ENCODE measurements at places on chromosomes 2 and 18. TPM values are rescaled to one million over a fixed set of nuclear protein-coding genes. Genes with fewer than 3 reads are reported as not detected.

- ATAC-seq: no peak
These were observed 1.8 kb upstream of the SLC19A3 start for GRCh38 chr2:227719641-227720040.

GNAL gene
- total RNA-seq: 15.5 TPM

GRCh38 chr2:220962556-220962955 is 609.5 kb downstream of the EPHA4 start:
- no peak for ATAC-seq

DNA sequence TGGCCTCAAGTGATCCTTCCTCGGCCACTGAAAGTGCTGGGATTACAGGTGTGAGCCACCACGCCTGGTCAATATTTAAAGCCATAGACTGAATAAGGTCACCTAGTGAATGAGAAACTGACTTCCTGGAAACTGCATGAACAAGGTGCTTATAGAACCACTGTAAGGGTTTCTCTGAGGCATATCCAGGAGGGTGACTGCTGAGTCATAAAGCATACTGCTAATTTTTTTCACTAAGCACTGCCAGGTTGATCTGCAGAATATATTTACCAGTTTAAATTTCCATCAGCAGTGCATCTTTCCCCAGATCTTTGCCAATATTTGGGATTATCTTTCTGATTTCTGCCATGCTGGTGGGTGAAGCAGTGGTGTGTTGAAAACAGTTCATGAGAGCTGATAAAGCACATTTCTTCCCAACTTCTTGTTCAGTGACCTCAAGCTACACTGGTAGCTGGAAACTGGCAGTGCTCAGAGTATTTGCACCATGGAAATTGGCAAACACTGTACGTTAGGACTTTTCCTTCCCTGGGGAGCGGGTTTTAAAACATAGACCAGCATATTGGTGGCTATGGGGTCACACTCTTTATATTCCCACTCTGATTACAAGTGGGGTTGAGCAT is 4.2 kb upstream of the CLIP4 start:
- no peak for ATAC-seq

GRCh38 chr2:67825476-67825875 is 237.3 kb downstream of the C1D start:
- ATAC-seq: no peak

GPR39 gene
- not detected for total RNA-seq

CLEC4F gene
- not detected for total RNA-seq

FTCDNL1 gene
- total RNA-seq: 1.4 TPM

DNA sequence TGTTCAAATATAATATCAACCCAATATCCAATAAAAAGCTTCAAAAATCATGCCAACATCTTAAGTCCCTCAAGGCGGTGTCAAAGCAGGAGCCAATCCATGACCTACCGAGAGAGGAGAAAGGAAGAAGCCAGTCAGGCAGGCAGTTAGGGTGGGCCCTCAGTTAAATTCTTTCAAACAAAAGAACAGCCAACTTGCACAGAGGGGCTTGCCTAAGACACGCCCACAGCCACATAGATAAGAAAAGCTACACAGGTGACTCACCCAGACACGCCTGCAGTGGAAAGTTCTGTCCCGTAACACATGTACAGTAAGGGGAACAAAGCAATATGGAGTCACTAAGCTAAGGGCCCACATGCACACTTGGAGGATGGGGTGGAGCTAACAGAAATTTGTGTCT is 61.3 kb downstream of the SP110 start:
- ATAC-seq: no peak

DNA sequence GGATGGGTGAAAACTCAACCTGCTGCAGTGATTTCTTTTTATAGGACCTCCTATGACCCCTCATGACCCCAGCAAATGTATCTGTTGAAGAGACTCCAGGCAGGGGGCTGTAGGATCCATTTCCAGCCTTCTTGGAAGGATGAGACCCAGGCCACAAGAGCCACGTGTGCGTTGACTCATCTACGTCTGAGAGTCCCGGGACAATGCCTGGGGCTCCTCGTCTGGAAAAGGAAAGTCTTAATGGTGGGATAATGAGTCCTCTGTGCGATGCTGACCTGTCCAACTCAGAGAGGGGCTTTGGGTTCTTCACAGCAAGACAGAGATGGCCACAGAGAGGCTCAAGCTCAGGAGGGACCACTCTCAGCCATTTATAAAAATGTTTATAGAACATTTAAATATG is 80.8 kb downstream of the SMIM21 start:
- ATAC-seq: no peak

GRCh38 chr18:25097057-25097456 is 254.9 kb downstream of the ZNF521 start:
- no peak for ATAC-seq

AFF3 gene
- total RNA-seq: 15.4 TPM

GRCh38 chr2:620471-621302 is 56.5 kb downstream of the TMEM18 start:
- ATAC-seq: no peak

SNRPD1 gene
- total RNA-seq: 8.7 TPM

DNA sequence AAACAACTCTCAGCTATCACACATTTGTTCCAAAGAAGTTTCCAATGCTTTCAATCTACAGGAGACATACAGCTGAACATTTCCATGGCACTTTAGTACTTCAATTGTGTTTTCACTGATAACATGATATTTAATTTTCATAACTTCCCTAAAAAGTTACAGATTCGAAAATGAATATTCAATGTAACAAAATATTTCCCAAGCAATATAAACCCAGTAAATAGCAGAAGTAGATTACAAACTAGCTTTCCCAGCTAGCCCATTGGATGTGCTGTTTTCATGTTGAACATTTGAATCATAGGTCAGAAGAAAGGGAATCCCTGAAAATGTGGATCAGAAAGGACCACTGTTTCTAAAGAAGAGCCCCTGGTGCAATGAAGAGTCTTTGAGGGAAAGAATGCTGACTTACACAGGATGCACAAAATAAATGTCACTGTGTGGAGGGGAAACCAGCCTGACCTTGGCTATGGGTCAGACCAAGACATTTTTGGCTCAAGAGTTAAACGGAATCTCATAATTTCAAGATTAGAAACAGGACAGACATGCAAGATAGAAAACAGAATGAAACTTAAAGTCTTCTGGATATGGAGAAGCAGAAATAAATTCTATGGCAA is 22.5 kb downstream of the CYTIP start:
- no peak for ATAC-seq

GRCh38 chr2:188870289-188870688 is 103.9 kb upstream of the COL3A1 start:
- ATAC-seq: no peak

MYOM1 gene
- 14.8 TPM for total RNA-seq

PLA2R1 gene
- total RNA-seq: 15.0 TPM

DNA sequence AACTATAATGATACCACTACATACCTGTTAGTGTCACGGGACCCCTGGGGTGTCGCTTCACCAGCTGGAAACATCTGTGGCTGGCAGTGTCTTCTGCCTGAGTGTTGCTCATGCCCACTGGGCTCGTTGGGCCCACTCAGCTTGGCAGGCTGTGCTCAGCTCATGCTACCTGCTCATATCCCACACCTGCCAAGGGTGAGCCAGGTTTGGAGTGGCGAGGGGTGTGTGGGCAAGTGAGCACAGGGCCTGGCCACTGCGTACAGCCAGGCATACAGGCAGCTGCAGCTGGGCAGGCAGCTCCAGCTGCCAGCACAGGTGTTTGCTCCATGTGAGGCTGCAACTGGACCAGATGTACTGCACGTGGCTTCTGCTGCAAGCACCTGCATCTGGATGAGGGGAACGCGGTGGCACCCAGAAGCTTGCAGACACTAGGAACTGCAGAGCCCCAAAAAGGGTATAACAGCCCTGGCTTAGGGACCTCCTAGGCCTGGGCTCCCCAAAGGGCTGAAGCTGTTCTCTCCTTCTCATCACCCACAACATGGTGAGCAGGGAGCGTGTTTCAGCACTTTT is 70.1 kb downstream of the SUCLG1 start:
- no peak for ATAC-seq

DNA sequence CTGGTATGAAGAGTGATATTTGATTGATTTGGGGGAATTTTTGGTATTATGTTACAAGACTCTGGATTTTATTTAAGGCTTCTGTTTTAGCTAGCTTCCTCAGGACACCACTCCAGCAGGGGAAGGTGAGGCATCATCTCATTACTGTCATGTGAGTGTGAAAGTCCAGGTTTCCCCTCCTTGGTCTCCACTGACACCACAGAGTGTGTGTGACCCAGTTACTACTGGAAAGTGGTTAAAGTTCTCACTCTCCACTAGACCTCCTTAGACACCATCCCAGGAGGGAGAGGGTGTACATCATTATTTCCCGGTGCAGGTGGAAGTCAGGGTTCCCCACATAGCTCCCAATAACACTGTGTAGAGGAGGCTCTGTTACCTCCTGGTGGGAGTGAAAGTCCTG is 35.8 kb upstream of the EPG5 start:
- no peak for ATAC-seq

DNA sequence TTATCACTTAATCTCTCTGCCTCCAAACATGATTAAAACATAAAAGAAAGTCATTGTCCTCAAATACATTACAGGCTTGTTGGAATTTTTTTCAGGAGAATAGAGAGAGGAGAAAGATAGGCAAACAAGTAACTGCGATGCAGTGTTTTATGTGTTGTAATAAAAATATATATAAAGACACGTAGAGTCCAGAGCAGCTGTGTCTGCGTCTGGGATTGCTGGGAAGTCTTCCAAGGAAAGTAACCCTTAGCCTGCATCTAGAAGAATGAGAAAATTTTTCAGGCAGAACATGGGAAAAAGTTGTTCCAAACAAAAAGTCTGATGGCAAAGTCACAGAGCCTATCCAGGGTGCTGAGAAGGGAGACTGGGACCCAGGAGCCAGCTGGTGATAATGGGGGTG is 91.8 kb upstream of the ST6GAL2 start:
- no peak for ATAC-seq

DNA sequence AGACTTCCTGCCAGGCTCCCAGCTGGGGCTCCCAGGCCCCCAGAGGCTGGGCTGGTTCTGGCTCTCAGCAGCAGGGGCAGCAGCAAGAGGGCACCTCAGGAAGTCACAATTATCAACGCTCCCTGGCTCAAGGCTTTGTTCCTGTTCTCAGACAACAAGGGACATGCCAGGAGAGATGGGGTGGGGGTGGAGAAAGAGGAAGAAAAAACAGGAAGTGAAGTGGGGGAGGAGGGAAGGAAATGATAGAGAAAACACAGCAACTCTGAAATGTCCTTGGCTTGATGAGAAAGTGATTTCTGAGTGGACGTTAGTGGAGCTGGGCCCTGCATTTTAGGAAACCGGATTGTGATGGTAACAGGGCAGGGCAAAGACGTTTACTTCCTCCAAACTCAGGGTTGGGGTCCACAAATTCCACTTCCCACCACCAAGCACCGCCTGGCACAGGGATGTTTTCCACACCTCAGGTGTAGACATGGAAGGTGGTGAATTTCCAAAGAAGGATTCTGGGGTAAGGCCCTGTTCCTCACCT is 40.4 kb downstream of the CYRIA start:
- ATAC-seq: no peak

ALKAL2 gene
- not detected for total RNA-seq

- ATAC-seq: no peak
These were observed 824.1 kb downstream of the NRXN1 start for GRCh38 chr2:50207881-50208280.

- peak; percentile 42 for ATAC-seq
These were observed 36.9 kb upstream of the SLC14A1 start for GRCh38 chr18:45686891-45687611.

- ATAC-seq: no peak
These were observed 3.2 kb downstream of the LRRC30 start for GRCh38 chr18:7234091-7234490.

RNPEPL1 gene
- 49.1 TPM for total RNA-seq

- peak; percentile 49 for ATAC-seq
These were observed 21.7 kb downstream of the BCL2 start for GRCh38 chr18:63297687-63298399.

TGIF1 gene
- 95.8 TPM for total RNA-seq

GRCh38 chr2:130393318-130393910 is 37.6 kb downstream of the PTPN18 start:
- ATAC-seq: no peak

DNA sequence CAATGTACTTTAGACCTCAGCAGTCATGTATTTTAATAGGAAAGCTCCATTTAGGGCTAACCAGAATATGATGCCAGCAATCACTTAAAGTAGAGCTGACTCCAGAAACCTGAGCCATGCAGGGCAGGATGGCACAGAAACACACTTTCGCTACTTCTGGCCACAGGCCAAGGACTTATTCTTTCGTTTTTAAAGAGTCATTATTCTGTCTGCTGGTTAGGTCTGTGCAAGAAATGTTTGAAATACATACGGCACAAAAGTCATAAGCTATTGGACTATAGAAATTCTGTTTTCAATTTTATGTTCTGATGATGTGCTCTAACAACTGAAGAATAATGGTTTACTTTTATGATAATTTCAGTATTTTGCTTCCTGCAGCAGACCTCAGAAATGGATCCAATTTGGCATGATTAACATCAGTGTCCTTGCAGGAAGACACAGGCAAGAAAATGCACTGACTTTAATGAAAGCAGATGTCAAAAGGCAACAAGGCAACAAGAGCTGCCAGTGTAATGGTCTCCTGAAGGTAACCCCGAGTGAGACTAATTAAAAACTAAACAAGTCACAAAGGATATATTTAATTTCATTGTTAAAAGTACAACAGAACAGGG is 114.4 kb upstream of the CHRNA1 start:
- no peak for ATAC-seq

DNA sequence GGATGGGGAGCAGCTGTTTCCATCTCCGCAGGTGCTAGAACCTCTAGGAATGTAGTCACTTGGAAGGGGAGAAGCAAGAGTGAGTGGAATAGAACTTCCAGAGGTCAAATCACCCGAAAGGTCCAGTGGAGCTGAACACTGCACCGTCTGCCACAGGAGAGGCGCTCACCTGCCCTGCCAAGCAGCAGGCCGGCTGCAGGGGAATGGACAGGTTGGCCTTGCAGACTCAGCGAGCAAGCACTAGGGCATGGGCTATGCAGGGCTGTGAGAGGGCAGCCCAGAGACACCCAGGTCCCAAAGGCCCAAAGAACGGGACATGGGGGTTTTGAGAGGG is 214.2 kb downstream of the TNS1 start:
- no peak for ATAC-seq

GKN2 gene
- total RNA-seq: not detected

OXER1 gene
- 1.5 TPM for total RNA-seq

RAB27B gene
- 0.31 TPM for total RNA-seq

UGT1A10 gene
- not detected for total RNA-seq

DNA sequence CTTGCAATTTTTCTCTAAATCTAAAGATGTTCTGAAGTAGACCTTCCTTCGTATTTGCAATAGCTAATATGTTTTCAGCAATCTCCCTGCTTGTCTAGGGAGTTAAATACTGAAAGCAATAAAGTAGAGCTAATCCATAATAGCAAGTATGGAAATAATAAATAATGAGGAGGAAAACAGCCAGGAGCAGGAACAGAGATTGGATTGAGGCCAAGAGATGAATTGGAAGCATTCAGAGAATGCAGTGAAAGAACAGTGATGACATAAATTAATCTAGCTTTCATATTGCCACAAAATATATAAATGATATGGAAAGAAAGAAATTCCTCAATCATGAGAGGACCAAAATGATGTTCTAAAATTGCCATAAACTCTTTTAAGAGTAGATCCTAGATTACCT is 679.7 kb downstream of the METTL4 start:
- no peak for ATAC-seq

RAB31 gene
- 108 TPM for total RNA-seq

ALK gene
- total RNA-seq: 1.1 TPM

CFAP210 gene
- total RNA-seq: not detected

MDH1B gene
- 1.2 TPM for total RNA-seq

All from gastroesophageal sphincter (tissue), 4 donors.